ENCODE measurements at places on chromosomes 2 and 18. TPM values are rescaled to one million over a fixed set of nuclear protein-coding genes. Genes with fewer than 3 reads are reported as not detected.
A peak's percentile ranks its signal among the peaks of the same experiment; 100 is the strongest.

- H3K4me3 ChIP-seq, result no peak overlapping the region
- H3K4me1 ChIP-seq, result peaks cover 39% of the 10 kb centered on the region
- DNase-seq, result no peak
- no peaks in the 10 kb centered on the region for H3K27me3 ChIP-seq
Observed at GRCh38 chr2:26238311-26238958, 6.0 kb downstream of the HADHA start.

DNA sequence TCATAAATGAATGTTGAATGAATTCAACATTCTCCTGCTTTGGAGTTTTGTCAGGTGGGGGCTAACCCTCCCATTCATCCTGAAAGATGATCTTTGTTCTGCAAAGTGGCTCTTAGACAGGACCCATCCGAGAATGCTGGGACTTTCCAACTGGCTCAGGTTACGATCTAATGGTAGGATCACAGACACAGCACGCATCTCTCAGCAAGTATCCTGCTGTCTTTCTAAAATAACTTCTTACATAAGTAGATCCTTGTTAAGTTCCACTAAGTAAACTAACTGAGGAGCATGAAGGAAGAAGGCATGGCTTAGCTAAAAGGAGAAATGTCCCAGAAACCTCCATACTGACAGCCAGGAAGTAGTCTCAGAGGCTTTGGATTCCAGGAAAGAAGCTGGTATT lies 23.7 kb downstream of the CYP27A1 start:
- H3K27me3 ChIP-seq, result no peaks in the 10 kb centered on the region
- H3K36me3 ChIP-seq, result no peaks in the 10 kb centered on the region
- H3K4me1 ChIP-seq, result peaks cover 37% of the 10 kb centered on the region
- H3K27ac ChIP-seq, result peak overlapping the region; percentile 70
- H3K4me3 ChIP-seq, result no peak overlapping the region

DNA sequence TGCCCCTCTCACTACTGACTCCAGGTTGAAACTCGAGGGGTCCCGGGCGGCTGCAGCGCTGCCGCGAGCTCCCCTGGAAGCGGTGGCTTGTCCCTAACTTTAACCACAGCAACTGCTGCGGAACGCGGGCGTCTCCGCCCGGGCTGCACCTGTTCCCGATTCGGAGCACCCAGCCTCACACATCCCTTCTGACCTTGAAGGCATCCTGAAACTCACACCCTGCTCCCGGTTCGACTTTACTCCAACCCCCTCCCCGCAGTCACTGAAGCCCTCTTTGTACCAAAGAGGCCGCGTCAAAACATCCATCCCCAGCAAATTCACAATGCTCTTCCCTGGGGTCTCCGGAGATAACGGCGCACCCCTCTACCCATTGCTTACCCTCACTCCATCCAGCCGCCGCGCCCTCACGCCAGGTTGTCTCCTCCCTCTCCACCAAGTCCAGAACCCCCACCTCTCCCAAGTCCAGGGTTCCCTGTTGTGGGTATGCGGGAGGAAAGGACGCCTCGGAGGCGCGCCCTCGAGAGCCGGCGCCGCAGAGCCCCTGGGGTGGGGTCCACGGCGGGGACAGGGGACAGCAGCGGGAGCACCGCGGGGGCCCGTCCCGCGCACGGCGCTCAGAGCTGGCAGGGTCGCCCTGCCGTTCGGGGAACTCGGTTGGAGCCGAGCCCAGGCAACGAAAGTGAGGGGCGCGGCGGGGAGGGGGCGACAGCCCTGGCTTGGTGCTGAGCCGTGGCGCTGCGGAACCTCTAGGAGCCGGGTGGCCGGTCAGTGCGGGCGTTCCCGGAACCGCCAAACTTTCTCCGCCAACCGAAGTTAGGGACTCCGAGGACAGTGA lies 934 bp downstream of the MYO5B start:
- peak overlapping the region; percentile 55 for H3K4me3 ChIP-seq
- peak overlapping the region; percentile 42 for H3K27ac ChIP-seq
- H3K4me1 ChIP-seq, result peaks cover 5% of the 10 kb centered on the region
- peak; percentile 67 for DNase-seq
- no peaks in the 10 kb centered on the region for H3K36me3 ChIP-seq

Gene CD8B2
- total RNA-seq, result not detected

Gene PKDCC
- 65.5 TPM for total RNA-seq
